Central memory CD4-positive, alpha-beta T cell (primary cell): ENCODE measurements at places on chromosomes 2 and 18.

GRCh38 chr2:195392446-195393336 lies 264.3 kb upstream of the SLC39A10 start:
- DNase-seq: no peak

- no peak for DNase-seq
Measured at GRCh38 chr2:138757384-138757783, 22.8 kb downstream of the NXPH2 start.

DNA sequence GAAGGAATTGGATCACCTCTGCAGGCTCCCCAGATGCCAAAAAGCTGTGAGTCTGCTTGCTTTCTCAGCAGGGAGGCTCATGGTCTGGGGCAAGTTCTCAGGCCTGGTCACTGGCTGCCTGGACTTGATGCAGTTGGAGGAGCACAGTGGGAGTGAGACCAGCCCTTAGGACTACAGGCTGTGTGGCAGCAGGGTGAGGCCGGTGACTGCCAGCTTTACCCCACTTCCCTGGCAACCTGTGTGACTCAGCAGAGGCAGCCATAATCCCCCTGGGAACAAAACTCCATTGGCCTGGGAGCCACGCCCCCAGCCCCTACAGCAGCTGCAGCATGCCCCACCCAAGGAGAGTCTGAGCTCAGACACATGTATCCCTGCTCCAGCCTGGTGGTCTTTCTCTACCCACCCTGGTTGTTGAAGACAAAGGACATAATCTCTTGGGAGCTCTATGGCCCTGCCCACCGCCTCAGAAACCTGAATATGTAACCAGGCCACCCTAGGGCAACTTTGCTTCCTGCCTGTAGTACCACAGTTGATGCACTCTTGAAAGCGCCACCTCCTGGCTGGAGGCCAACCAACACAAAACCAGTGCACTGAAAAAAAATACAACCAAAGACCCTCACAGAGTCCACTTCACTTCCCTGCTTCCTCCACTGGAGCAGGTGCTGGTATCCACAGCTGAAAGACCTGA lies 106.8 kb upstream of the SPATS2L start:
- no peak for DNase-seq

- DNase-seq: no peak
Measured at GRCh38 chr2:237205561-237205971, 119.9 kb downstream of the COPS8 start.

DNA sequence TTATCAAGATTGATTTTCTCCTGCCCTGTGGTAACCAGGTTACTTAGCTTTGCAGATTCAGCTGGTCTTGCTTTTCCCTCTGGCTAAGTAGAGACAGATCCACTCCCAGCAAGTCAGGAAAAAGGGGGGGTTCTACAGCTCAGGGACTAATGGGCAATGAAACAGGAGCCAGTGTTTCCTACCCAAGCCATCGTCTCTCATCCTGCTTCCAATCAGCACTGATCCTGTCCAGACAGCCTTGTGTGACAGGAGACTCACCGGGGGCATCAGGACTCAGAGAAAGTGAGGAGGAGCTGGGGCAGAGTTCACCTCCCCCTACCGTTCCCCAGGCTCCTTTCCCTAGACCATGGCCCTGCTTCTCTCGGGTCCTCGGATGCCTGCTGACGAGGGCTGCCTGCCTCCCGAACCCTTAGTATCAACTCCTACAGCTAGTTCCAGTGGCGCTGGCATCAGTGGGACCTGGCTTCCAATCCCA lies 307.6 kb downstream of the ALK start:
- no peak for DNase-seq
